ENCODE measurements at places on chromosomes 4 and X.
A peak's percentile ranks its signal among the peaks of the same experiment; 100 is the strongest.

DNA sequence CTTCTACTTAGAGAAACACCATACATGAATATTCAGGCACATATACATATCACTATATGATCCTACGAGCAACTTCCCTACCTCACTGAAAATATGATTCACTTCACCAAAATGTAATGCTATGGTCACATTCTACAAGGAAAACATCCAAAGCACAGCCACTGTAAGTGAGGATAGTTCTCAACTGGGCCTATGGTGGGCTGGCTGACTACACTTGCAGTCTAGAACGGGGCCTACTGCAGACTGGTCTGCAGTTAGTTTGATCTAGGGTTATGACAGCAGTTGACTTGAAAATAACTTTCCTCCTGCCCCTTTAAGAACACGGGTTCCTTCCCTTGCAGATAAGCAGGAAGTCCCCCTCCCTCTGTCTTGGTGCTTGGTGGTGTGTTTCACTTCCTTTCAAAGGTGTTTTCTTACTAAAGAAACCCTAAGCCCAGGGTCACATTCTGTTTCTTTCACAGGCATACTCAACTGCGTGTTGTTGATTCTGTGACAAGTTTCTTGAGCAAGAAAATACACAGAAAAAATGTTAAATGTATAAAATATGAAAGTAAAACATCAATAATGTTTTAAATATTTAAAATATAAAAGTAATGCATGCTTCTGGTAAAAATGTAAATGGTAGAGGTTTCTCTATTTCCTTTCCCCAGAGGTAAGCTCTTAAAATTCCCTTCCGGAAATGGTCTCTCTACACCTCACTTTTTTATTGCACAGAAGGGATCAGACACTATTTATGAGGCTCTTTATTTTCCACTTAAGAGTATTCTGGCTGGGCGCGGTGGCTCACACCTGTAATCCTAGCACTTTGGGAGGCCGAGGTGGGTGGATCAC lies 18.0 kb upstream of the TMSB4X start:
- H3K4me3 ChIP-seq, result no peak overlapping the region
- H3K4me1 ChIP-seq, result no peaks in the 10 kb centered on the region
- no peaks in the 10 kb centered on the region for H3K27me3 ChIP-seq
- no peaks in the 10 kb centered on the region for H3K36me3 ChIP-seq
- DNase-seq, result peak; percentile 70

DNA sequence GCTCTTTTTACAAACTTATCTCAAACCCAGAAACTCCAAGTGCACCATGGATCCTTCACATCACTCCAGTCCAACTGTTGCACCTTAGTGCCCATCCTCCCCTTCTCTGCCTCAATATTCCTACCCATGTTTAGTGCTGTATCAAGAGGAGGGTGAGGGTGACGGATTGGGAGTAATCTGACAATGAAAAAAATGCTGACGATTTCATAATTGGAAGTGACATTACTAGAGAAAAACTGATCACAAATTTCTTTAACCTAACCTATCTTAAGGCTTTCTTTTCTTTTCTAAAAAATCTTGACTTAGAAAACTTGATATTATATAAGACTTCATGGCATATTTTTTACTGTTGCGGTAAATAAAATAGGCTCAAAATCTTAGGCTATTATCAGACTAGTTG lies 1.5 kb upstream of the DCAF12L2 start:
- no peaks in the 10 kb centered on the region for H3K27me3 ChIP-seq
- H3K4me1 ChIP-seq, result no peaks in the 10 kb centered on the region
- DNase-seq, result no peak
- H3K36me3 ChIP-seq, result no peaks in the 10 kb centered on the region

DNA sequence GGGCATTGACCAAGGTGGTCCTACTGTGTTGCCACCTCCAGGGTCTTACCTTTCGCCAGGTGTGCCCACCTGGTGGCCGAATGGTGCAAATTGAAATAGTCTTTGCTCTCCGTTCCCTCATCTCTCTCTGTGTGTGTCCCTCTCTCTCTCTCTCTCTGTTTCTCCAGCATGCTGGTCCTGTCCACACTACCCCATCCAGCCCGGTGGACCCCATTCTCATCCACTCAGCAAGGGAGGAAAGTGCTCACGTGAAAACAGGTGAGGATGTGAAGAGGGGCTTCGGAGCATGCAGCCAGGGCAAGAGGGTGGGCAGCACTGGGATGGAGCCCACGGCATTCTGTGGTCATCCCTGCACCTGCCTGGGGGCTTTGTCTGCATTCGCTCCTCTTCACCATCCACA lies 150.1 kb downstream of the CRLF2 start:
- H3K27ac ChIP-seq, result no peak overlapping the region
- DNase-seq, result no peak
- no peak overlapping the region for H3K4me3 ChIP-seq
- H3K36me3 ChIP-seq, result no peaks in the 10 kb centered on the region
- H3K27me3 ChIP-seq, result no peaks in the 10 kb centered on the region

DNA sequence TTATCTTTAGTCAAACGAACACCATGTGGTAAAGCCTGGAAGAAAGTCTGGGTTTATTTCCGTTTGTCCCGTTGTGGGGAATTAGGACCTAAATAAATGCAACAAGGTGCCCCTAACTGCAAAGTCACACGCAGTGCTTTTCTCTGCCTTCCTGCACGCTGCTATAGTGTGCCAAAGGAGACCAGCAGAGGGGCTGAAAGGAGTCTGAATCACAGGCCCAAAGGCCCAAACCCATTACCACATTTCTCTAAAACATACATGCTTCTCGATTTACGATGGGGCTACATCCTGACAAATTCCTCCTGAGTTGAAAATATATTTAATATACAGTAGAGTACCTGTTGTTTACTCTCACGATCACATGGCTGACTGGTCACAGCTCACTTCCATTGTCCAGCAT lies 4.5 kb downstream of the VEGFC start:
- peaks cover 8% of the 10 kb centered on the region for H3K27me3 ChIP-seq
- DNase-seq, result no peak
- no peaks in the 10 kb centered on the region for H3K36me3 ChIP-seq
- no peak overlapping the region for H3K27ac ChIP-seq
- H3K4me1 ChIP-seq, result no peaks in the 10 kb centered on the region
